Stimulated activated naive CD4-positive, alpha-beta T cell (primary cell): ENCODE measurements at places on chromosomes 5 and 9.

DNA sequence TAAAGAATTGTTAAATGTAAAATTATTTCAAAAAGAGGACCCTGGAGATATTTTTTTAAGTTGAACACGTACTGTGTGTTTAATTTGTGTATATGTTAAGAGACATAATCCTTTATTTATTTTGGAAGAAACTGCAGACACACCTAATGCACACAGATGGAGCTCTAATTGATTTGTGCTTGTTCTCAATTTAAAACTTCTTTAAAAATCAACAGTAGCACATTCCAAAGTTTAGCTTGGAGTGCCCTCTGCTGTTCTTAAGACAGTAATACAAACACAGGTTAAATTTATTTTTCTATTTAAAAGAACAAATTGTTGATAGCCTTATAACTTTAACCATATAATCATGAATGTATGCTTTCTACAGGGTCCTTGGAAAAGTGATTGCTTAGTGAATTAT lies 277.6 kb upstream of the ADAMTS16 start:
- no peak for DNase-seq

DNA sequence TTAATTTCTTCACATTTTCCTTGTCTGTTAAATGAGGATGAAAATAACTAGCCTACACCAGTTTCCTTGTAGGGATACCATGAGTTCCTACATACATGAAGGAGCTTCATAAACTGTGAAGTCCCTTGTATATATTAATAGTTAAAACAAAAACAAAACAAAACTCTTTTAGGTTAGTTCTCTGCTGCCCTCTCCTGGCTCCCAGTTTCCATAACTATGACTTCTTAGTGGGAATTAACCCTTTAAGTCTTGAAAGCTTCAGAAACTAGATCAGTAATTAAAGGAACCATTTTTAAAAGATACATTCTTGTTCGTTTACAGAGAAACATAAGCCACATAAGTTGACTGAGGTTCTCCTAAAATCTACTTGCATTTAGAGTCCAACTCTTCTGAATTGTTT lies 500.0 kb upstream of the C9orf72 start:
- no peak for DNase-seq

- DNase-seq: no peak
Measured at GRCh38 chr5:146395193-146395592, 51.9 kb upstream of the TCERG1 start.

GRCh38 chr5:101102506-101102905 lies 199.4 kb upstream of the ST8SIA4 start:
- no peak for DNase-seq

GRCh38 chr5:7436521-7436920 lies 40.6 kb downstream of the ADCY2 start:
- no peak for DNase-seq
